ENCODE measurements at places on chromosomes 7 and 10.

DNA sequence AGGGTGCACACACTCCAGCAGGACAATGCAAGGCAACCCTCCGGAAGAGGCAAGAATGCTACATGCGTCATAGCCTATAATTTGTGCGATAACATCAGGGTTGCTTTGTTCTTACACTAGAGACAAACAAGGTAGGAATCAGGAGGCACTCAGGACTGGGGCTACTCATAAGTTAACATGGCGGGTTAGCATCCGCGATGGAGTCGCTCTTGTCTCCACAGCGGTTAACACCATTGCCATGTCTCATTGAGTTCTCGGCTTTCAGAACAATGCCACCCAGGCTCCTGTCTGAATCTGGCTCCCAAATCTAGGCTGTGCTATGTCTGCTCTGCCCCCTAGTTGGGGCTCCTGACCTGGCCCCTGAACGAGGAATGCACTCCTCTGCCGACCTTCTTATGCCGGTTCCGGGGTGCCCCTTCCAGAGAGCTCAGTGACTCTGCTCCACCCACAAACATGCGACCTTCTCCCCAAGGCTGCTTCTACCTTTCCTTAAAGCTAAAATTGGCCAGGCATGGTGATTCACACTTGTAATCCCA lies 24.9 kb upstream of the SLF2 start:
- no peak for DNase-seq

- DNase-seq: no peak
These were observed 18.1 kb upstream of the AKR1E2 start for GRCh38 chr10:4807761-4808507.

GRCh38 chr10:101216207-101217043 lies 12.8 kb downstream of the LBX1 start:
- peak; percentile 43 for DNase-seq

DNA sequence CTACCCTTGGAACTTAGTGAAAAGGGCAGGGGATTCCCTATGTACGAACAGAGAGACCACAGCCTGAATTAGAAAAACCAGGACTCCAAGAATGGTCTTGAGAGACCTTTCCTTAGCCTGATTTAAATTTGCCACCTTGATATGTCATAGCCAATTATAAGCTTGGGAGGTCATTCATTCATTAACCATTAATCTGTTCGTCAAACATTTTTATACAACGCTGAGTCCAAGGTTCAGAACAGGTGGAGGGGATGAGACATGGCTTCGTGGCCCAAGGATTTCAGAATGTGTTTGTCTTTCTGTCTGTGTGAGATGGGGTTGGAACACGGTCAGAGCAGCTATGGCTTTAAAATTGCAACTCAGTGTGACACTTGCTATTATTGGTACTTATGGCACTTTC lies 158.0 kb downstream of the PAXIP1 start:
- DNase-seq: no peak

DNA sequence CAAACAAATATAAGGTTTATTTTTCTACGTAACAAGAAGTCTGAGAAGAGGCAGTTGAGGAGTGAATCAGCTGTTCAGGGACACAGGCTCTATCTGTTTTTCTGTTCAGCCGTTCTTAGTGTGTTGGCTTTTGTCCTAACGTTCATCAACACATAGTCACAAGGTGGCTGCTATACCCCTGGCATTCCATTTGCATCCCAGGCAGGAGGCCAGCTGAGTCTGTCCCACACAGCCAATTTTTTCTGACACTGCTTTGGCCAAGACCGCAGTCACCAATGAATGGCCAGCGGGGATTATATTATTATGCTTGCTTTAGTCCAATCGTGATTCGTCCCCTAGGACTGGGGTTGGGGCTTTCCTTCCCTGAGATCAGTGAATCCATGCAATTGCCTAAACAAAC lies 143.4 kb upstream of the CHST15 start:
- DNase-seq: no peak
